ENCODE measurements at places on chromosomes 1 and 21. TPM values are rescaled to one million over a fixed set of nuclear protein-coding genes. Genes with fewer than 3 reads are reported as not detected.

MYBPH gene
- 0.13 TPM for total RNA-seq

RIPK4 gene
- total RNA-seq: 0.11 TPM

PDZK1 gene
- 0.83 TPM for total RNA-seq

- peak; percentile 92 for DNase-seq
Observed at GRCh38 chr1:201191653-201192260, 1.1 kb downstream of the IGFN1 start.

- peak; percentile 58 for DNase-seq
Observed at GRCh38 chr1:200184196-200184595, 156.7 kb downstream of the NR5A2 start.

DNA sequence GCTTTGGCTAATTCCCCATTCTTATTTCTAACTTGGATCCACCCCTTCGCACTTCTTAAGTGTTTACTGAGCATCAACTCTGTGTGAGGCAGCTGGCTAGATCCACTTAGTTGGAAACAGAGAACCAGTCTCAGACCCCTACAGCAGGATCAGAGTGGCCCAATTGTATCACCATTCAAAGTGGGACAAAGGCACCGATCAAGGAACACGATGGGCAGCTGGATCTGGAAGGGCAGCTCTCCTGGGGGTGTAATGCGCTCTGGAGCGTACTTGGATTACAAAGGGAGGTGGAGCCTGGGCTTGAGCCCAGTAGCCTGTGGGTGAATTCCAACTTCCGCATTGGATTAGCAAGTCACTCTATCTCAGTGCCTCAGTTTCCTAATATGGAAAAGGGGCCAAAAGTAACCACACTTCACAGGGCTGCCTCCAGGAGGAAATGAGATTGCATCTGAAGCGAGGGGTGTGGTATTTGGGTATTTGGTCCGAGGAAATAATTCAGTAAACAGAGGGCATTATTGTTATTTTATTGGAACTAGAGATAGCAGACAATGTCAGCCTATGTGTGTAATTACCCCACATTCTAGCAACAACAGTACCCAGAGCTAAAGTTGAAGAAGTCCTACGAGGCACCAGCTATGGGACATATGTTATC, 11.9 kb downstream of the ECE1 start:
- no peak for DNase-seq

GRCh38 chr1:206971029-206971655, 882 bp upstream of the FCAMR start:
- DNase-seq: no peak

DNA sequence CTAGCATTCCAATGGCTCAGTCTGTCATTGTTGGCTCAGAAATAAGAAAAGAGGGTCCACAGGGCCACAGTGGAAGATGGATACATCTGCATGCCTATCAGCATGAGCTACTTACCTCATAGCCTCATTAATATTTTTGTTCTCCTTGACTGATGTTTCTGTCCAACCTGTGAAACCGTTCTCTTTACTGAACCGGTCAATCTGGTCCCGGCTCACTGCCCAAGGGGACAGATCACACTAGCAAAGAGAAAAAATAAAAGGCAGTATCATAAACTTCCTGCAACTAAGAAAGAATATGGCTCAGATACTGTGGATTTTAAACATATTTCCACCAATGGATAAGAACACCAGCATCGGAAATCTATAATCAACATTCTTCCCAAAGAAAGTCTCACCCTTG, 4.7 kb downstream of the RAB29 start:
- no peak for DNase-seq

DNA sequence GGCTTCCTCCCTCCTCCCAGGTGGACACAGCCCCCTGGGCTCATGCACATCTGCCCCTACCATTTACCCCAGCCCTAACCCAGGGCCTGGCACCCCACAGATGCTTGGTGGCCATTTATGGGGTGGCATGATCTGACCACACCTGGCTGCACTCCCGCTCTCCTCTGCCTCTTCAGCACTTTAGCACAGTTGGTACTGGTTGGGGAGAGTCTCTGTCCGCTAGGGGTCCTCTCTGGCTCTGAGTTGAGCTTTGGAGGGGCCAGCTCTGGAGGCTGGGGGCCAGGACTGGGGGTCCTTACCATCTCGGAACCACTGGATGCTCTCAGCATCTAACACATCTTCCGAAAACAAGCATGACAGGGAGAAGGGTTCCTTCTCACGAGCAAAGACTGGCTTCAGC, 17.4 kb downstream of the MYOM3 start:
- no peak for DNase-seq

DNA sequence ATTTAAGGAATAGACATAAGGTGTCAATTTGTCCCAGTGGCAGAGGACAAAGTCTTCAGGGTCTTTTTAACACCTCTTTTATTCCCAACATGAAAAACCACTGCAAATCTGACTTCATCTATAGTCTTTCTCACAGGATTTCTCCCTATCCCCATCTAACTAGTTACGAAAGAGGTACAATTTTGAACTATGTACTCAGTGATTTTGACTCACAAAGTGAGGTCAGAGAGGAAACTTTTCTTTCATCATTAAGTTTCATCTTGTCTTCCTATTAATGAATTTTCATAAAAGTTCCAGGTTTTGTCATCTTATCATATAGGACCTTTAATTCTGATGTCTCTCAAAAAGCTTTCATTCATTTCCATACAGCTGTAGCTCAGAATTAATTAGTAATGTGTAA, 63.3 kb downstream of the ASH1L start:
- DNase-seq: no peak

DNA sequence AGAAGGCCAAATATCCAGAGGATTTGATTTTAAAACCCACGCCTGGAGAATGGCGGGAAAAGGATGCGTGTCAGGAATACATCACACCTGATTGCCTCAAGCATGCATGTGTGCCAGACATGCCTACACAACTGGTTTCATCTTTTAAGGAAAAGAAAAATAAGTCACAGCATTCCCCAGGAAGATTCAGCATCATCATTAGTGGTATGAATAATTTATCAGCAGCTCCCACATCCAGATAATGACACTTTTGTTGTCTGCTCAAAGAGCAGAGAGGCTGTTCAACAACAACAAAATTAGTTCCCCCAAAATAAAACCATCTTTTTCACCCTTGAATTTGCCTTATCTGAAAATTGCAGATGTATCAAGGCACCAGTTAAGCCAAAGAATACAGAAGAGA, 328.6 kb upstream of the C1orf87 start:
- no peak for DNase-seq

Data from HFFc6 (cell line).